Right cardiac atrium (tissue), 5 donors: ENCODE measurements at places on chromosomes 11 and 22. TPM values are rescaled to one million over a fixed set of nuclear protein-coding genes. Genes with fewer than 3 reads are reported as not detected.

CDC42EP2 gene
- total RNA-seq: 9.1 TPM

- no peak for DNase-seq
These were observed 538.1 kb downstream of the SOX6 start for GRCh38 chr11:15818132-15818842.

DNA sequence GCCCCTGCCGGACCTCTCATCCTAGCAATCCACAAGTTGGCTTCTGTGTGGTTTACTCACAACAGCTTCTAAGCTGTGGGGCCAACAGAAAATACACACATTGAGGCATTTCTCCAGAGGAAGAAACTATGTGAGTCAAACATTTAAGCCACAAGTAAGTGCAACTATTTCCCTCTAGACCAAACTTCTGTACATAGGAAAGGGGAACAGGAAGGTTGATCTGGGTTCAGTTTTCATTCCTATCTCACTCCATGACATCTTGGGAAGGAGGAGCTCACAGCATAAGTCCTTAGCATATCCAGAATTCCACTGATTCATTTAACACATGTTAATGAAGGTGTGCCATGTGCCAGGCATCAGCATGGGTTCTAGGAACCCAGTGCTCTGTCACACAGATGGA lies 72.8 kb upstream of the PICALM start:
- DNase-seq: no peak

WT1 gene
- 3.0 TPM for total RNA-seq

HBB gene
- 89.7 TPM for total RNA-seq

DNA sequence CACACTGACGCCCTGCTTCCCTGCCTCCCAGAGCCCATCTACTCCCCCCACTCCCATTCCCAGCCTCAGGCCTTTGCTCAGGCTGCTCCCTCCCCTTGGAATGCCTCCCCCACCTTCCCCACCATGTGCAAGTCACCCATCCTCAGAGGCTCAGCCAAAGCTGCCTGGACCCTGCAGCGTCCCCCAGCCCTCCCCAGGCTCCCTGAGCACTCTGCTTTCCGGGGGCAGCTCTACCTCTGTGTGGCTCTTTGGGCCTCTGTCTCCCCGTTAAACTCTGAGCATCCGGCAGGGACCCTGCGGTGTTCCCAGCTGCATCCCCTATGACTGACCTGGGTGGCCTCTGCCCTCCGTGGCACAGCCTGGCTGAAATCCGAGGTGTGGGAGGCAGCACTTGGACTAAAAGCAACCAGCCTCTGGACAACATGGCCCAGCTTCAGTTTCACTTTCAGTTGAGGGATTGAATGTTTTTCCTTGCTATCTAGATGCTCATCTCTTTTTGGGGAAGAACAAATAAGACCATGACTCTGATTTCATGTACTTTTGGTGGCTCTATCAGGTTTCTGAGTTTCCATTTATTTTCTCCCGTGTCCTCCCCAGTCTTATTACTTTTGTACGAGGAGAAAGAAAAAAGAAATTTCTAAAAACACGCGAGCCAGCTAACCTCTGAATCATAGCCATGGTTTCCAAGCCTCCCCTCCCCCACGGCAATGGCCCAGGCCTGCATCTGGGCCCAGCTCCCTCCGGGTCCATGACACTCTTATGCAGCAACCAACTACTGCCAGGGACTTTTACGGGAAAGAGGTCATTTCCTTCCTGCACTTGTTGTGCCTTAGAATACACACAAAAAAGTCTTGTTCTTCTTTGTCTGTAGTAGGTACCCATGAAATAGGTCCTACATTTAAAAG lies 3.8 kb downstream of the APOL3 start:
- DNase-seq: peak; percentile 95

DNA sequence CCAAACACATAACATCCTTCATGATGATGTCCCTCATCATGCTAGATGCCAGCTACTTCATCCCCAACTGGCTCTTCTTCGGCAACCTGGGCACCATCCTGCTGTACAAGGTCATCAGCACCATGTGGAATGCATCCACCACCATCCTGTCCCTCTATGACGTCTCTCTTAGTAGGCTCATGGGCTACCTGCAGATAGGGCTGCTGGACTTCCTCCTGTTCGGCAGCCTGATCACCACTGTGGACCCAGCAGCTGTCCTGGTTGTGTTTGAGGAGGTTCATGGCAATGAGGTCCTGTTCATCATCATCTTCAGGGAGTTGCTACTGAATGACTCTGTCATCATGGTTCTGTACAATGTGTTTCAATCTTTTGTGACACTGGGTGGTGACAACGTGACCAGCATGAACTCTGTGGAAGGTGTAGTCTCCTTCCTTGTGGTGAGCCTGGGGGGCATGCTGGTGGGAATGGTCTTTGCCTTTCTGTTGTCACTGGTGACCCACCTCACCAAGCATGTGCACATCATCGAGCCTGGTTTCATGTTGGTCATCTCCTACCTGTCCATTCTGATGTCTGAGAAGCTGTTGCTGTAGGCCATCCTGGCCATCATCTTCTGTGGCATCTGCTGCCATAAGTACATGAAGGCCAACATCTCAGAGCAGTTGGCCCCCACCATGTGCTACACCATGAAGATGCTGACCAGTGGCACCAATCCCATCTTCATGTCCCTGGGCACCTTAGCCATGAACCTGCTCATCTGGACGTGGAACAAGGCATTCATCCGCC lies 120.7 kb upstream of the SERPIND1 start:
- no peak for DNase-seq

DNA sequence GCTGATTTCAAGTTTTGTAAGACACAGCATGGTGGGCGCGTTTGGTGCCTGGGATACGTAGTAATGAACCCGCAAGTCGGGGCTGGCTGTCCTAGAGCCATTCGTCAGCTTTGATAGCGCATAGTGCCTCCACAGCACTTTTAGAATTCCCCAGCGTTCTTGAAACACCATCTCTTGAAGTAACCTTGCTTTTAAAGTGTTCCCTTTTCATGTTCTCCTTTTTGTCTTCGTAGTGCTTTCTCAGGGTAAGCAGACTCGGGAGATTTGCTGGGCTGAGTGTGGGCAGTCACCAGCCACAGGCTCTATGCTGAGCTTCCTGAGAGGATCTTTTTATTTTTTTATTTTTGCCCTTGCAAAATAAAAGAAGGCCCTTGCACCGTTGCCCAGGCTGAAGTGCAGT lies 39.6 kb upstream of the CTTN start:
- DNase-seq: no peak

PHLDA2 gene
- not detected for total RNA-seq

PRR33 gene
- 0.11 TPM for total RNA-seq

KRTAP5-8 gene
- not detected for total RNA-seq

B3GAT1 gene
- total RNA-seq: 0.32 TPM

- no peak for DNase-seq
These were observed 19.3 kb downstream of the SBF2 start for GRCh38 chr11:10274726-10275125.

DNA sequence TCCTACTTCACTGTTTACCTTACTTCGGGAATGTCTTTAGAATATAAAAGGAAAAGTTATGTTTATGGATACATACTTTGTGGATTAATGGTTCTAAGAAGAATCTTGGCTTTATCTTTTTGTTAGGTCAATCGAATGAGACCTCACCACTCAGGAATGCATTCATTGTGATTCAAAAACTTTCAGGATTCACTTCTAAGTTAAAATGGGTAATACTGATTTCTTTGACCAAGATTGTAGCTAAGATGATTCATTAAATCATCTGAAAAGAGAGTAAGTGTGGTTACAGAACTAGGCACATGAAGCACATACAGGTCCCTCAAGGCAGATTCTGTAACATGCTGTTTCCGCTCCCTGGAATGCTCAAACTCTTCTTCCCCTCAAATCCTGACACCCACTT lies 716.4 kb downstream of the KCNA4 start:
- DNase-seq: no peak

DNA sequence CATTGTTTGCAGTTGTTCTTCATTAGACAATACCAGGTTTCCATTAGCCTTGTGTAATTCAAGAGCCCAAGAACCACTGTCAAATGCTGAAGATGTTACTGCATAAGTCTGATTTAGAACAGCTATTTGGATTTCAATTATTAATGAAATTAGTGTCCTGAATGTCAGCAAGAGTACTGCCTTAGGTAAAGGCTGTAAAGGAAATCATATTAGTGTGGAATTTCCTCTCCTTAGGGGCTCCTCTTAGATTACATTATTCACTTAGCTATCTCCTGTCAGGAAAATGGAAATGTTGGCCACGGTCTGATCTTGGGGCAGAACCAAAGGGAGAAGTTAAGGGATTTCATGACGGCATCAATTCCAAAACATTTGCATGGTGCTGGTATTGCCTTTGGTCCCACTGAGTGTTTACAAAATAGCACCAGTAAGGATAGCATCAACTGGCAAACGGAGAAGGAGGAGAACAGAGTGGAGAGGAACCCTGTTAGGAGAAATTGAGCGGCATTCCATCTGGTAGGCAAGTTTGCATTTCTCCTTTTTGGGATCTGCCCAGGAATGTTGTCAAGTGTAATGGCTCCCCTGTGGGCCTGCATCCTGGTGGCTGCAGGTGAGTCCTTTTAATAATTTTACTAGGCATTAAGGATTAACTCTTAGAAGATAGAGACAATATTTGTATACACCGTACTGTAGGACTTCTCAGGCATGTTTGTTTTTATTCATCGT lies at the start of gene HTR3B:
Gene HTR3B, plus strand, starts transcription at position 418 of the 723 bp plus-strand sequence. Its CDS starts 138 bp downstream, at position 556.
- DNase-seq: no peak

TMEM191C gene
- not detected for total RNA-seq

ARRB1 gene
- total RNA-seq: 28.5 TPM

- DNase-seq: peak; percentile 65
These were observed 113.4 kb upstream of the CRYBB3 start for GRCh38 chr22:25085930-25086901.

DNA sequence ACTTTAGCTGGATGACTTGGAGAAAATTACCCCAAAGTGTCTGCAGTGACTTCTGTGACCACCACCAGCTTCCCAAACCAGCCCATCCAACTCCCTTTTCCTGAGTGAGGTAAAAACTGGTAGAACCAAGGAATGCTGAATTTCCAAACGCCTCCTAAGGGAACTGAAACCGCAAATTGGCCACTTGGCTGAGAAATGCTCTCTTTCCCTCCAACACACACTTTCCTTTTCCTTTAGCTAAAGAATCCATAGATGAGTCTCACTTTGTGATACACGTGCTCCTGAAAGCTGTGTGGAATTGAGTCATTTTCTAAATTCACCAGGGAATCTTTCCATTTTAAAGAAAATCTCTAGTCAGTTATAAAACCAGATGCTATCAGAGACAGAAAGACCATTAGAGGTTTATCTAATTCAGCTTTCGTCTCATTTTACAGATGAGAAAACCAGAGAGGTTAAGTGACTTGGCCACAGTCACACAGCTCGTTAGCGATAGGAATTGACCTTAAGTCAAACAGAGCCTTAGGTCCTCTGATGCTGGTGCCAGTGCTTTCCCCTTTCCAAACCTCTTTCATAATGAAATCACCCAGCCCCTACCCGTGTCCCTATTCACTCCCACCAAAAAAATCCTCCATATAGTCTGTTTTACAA lies 137.2 kb downstream of the COMMD9 start:
- no peak for DNase-seq

GRCh38 chr11:86668929-86669328 lies 3.5 kb downstream of the ME3 start:
- DNase-seq: no peak

- DNase-seq: no peak
These were observed 18.8 kb upstream of the AMPD3 start for GRCh38 chr11:10436224-10436623.

SCN2B gene
- 4.3 TPM for total RNA-seq

DNA sequence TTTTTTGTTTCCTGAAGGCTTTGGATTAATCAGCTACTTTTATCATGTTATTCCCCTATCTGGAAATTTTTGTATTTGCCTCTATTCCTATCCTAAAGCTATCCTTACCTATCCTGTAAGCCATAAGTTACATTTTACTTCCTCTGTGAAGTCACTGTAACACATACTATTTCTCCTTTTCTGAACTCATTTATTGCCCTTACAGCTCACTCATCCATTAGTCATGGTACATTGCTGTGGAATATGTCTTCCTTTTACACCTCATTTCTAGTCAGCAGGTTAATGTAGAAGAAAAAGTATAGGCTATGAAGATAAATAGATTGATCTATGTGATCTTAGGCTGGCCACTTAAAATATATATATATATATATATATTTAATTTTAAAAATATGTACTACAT lies 28.0 kb downstream of the SWAP70 start:
- no peak for DNase-seq

TBX1 gene
- total RNA-seq: 0.19 TPM

OR51E1 gene
- 0.63 TPM for total RNA-seq

UPK3A gene
- total RNA-seq: not detected

DGCR6 gene
- total RNA-seq: 11.2 TPM

DNA sequence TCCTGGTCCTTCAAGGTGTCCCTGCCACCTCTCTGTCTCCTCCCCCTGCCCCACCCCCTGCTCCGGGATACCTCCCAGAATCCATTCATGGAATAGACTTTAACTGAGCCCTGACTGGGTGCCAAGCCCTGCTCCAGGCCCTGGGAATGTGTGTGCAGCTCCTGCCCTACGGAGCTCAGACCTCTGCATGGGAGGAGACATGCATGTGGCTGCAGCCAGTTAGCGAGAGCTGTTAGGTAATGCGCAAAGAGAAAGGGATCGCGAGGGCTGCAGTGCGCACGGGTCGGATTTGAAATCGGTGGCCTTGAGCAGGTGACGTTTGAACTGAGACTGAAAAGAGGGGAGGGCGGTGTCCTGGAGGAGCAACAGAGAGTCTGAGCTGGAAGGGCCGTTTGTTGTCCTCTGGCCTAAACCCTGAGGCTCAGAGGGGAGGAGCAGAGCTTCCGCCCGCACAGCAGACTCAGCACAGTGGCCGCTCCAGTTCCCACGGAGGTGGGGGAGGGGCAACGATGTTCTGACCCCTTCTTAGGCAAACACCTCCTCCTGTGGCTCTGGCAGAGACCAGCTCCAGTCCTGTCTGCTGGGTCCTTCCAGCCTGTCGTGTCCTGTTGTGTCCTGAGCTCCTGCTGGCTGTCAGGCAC lies 19.8 kb upstream of the LRRC10B start:
- DNase-seq: peak; percentile 71

SMTNL1 gene
- total RNA-seq: not detected
